ENCODE measurements at places on chromosomes 4 and X.

GRCh38 chr4:186554539-186554913 is 841 bp downstream of the MTNR1A start:
- DNase-seq, result no peak

DNA sequence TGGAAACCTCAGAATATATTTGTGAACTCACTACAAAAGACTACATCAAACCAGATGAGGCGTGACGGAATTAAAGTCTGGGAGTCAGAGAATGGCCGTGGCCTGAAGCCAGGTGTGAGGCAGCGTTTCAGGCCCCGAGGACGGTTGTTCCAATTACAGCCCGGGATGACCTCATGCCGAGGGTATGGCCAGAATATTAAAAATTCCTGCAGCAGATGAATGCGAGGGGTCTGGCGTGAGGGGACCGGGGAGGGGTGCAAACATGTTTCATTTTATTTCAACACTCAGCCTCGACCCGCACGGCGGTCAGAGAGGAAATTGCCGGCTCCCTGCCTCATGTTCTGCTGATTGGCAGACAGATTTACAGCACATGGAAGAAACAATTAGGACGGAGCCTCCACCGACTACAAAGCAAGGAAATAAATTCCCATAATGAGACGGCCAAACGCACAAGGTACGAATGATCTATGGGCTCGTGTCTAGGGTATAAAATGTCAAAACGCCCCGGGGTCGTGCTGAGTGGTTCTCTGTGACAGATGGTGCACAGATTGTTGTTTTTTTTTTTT is 289.7 kb downstream of the SHOX start:
- no peak for DNase-seq

DNA sequence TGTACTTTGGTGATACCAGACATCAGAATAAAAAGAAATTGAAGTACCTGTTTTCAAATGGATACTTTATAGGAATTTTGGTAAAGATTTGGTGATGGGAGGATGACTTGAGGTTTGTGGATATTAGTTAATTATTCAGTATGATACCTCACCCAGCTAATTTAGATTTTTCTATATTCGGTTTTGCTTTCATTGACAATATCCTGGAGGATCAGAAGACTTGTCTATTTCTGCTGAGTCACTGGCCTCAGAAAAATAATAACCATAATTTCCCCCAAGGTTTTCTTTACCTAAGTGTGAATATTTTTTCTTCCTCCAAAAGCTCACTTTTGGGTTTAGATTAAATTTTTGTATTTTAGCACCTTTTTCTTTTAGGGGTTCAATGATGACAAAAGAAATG is 100.2 kb downstream of the EGF start:
- DNase-seq, result no peak

DNA sequence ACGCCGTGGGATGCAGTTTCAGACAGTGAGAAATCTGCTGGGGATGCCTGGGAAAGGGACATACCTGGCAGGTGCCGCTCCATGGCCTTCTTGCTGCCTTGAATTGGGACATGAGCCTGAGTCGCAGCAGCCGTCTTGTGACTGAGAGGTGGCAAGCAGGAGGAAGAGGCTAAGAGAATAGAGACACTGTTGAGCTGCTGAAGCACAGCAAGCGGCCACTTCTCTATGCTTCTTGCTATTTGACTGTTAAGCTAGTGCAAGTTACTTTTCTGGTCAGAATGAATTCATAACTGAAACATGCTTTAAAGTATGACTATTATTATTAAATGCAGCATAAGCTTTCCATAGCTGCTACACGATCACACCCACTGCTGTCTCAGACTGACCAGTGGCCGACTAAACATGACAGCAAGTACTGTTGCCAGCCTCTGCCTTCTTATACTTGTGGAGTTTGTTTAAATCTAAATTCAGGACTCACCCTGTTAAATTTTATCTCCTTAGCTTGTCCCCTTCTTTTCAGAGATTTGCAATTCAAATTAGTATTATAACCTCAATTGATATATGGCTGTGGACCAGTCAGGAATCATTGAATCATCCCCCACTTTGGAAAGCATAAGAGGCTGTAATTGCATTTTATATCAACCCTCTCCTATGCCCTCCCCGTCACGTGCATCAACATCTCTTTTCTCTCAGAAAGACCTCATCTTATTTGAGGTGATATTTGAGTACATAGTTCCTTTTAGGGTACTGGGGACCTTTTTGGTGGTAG is 24.8 kb upstream of the ACSL1 start:
- DNase-seq, result peak; percentile 51

DNA sequence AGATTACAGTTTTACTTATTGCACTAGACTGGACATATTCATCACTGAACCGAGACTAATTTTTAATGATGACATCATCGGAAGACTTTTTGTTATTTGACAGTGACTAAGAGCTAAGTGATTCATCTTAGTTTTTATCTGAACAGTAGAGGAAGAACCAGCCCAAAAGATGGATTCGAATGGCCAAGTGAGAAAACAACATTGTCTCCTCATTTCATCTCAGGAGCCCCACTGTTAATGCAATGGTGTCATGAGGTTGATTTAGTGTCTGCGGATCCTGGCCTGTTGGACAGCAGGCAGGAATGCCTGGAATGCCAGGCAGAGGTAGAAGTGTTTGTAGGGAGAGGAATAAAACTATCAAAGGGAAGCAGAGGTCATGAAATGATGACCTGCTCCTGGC is 37.8 kb upstream of the HPF1 start:
- DNase-seq, result no peak

DNA sequence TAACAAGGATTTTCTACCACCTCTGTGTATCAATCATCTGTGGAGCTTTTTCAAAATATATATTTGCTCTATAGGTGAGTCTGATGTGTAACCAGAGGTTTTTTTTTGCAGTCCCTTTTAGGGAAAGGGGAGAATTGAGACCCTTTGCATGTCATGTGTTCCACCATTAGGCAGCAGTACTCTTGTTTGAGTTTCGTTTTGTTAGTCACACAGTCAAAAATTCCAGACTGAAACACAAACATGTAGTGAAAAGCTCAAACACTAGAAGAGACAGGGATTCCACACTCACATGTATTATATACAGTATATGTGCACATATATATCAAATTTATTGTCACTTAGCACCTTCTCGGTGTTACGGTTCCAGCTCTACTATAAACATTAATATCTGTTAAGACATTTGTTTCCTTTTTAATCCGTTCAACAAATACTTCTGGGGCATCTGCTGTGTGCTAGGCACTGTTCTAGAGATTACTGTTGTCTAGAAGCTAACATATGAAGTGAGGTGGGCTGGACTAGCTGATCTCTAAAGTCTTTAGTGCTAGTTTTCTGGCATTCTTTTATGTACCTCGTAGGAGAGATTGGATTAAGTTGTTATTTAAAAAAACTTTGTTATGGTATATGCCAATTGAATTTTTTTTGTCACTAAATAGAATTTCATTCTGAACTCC is 5.5 kb downstream of the USP9X start:
- DNase-seq, result no peak

DNA sequence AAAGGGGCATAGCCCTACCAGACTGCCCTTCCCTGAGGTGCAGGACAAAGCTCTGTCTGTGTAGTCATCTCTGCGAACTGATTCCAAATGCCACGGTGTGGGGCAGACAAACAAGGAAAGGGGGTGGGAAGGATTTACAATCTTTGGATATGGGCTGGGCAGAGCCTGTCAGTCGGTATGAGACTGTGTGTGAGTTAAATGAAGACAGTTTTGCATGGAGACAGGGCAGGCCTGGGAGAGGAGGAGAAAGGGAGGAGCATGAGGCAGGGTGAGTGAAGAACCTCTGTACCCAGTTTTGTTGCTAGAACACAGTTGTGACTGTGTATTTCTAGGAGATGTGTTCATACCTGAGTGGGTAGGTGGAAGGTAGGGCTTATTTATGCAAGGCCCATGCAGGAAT is 59.4 kb upstream of the MSN start:
- DNase-seq, result no peak

- DNase-seq, result no peak
Observed at GRCh38 chr4:125243789-125244397, 70.9 kb upstream of the FAT4 start.

DNA sequence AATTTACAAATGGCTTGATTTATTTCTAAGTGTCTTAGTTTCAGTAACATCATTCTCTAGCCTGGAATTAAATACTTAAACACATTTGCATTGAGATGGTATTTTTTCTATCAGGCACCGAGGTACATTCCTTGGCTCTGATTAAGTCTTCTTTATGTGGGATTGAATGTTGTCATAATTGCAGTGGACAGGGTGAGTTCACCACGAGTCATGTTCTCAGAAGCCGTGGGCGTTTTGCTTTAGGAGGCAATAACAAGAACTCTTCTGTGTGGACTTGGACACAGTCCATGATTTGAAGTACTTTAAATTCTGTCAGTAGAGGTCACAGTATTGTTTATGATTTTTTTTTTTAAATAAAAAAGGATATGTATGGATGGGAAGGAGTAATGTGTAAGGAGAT is 57.1 kb upstream of the EFHC2 start:
- DNase-seq, result no peak

DNA sequence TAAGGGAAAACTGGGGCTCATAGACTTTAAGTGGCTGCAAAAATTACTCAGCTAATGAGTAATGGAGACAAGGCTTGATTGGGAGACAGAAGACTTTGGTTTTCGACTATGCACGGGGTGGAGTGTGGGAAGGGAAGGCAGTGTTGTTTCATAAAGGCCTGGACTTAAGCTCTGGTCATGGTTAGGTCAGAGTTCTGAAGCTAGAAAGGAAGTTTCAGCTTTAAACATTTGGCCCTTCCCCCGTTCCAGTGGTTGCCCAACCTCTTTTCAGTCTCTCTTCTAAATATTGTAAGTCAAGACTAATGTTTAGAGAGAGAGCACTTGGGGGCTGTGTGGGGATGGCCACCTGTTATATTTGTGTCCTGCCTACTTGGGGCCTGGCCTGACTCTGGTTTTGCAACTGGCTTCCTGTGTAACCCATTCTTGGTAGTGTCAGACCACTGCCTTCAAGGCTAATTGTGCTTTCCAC is 21.0 kb downstream of the MSN start:
- peak; percentile 54 for DNase-seq

DNA sequence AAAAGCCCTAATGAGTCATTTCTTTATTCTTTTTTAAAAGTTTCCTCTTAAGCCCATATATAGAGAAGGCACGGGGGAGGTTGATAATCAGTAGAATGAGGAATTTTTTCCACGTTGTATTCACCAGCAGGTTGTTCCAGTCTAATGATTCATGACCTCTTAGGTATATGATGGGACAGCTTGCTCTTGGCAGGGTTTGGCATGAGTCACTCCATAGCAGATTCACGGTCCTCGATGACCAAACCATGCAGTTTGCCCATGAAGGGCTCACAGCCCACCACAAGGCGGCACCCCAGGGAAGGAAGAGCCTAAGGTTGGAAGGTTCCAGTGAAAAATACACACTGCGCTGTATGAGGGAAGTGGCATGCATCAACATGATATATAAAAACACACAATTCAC is 623.8 kb upstream of the DIPK2B start:
- DNase-seq, result no peak

DNA sequence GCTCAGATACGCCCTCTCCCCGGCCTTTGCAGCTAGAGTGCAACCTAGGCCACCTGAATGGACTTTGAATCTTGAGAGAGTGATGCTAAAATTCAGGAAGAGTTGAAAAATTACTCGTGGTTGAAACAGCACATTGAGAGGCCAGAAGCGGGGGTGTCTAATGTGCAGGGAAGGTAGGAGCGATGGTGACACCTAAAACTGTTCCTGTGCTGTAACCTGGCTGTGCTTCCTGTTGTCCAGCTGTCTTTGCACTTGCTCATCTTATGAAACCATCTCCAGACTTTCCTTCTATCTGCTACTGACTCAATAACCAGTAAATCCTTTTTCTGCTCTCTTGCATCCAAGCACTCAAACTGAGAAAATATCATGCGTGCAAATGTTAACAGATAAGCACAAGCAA is 106.4 kb upstream of the RPS6KA3 start:
- no peak for DNase-seq

DNA sequence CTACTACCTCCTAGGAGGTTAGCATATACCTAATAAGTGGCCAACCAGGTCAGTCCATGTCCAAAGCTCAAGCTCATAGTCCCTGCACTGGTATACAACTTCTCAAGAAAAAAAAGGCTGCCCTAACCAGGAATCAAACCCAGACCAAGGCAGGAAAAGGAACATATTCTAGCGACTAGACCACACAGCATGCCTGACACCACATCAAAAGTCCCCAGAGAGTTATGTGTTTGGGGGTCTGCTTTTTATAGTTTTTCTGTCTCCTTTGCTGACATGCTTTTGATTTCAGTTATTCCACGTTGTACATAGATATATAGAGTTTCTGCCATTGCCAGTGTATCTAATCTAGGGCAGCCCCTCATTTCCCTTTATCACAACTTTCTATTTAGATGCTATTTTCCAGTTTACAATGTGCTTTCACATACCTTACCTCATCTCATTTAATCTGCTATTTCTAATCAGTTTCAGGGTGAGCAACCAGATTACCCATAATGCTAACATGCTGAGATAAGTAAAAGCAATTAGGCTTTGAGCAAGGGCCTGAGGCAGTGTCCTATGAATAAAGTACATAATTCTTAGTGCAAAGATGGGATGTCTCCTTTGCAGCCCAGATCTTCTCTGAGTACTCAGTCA is 17.8 kb downstream of the ARHGEF6 start:
- no peak for DNase-seq

DNA sequence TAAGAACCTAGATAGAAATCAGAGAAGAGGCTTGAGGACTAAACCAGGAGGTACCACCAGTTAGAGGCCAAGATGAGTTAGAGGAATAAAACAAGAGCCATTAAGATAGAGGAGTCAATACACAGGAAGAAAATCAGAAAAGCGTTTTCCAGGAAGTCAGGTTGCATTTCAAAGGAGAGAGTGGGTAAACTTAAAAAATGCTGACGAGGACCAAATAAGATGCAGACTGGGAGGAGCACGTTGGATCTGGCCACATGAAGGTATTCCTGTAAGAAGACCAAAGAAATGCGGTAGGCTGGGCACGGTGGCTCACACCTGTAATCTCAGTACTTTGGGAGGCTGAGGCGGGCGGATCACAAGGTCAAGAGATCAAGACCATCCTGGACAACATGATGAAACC is 533.1 kb upstream of the TENM3 start:
- no peak for DNase-seq

DNA sequence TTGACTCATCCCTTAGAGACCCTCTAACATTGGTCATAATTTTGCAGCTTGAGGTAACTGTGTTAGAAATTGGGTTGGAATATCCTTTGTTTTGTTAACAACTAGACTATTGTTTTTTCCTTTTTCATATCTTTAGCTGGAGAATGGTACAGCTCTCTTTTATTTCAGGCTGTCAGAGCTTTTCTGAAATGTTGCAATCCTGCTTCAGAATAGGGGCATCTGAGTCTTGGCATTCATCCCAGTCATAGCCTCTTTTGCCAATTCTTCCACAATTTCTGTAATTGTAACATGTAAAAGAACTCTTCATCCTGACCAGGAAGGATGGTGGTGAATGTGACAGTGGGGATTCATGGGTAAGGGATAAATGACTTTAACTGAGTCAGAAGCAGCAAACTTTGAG is 128.7 kb downstream of the FHIP1A start:
- DNase-seq, result no peak

DNA sequence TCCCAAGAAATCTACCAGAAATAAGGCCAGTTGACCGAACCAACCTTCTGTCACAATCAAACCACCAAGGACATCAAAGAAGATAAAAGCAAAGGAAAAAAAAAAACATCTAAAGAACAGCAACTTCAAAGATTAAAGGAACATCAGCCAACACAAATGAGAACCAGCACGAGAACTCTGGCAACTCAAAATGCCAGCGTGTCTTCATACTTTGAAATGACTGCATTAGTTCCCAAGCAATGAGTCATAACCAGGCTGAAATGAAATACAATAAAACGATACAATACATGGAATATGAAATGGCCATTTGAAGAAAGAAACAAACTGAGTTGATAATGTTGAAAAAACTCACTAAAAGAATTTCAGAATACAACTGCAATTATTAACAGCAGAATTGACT is 611.6 kb upstream of the GRIA3 start:
- no peak for DNase-seq

Measured in GM20000 (cell line).